ENCODE measurements at places on chromosomes 13 and 19.

- DNase-seq = no peak
Measured at GRCh38 chr13:73671732-73672131, 462.5 kb downstream of the KLF12 start.

DNA sequence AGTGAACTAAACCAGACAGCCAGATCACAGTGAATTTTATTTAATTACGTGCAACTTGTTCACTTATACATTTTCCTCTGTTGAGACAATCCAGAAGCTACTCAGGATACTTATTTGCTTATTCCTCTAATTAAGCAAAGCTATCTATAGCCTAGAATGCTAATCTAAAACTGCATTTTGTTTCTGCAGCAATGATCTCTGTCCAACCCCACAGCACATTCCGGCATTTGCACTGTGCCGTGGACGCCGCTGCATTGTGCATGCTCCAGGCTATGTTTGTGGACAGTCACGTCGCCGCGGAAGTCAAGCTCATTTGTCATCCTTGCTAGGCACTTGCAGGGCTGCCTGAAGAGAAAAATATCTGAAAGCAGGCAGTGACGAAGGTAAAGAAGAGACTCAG is 406.9 kb downstream of the RFC3 start:
- no peak for DNase-seq

DNA sequence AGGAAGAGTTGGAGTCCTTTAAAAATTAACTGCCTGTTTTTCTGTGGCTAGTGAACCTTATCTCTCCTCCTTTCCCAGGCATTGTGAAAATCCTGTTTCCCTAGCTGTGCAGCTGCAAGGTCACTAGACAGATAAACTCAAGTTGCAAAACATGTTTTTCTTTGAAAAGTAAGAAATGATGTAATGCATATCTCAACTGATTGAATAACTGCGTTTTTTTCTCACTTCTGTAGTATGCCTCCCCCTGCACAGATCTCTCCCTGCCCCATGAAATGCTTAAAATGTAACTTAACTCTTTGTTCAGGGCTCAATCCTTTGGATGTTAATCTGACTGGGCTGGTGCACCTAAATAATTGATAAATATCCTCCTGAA is 27.7 kb upstream of the CYSLTR2 start:
- no peak for DNase-seq

- no peak for DNase-seq
Measured at GRCh38 chr13:75308222-75308621, 173.7 kb downstream of the TBC1D4 start.

DNA sequence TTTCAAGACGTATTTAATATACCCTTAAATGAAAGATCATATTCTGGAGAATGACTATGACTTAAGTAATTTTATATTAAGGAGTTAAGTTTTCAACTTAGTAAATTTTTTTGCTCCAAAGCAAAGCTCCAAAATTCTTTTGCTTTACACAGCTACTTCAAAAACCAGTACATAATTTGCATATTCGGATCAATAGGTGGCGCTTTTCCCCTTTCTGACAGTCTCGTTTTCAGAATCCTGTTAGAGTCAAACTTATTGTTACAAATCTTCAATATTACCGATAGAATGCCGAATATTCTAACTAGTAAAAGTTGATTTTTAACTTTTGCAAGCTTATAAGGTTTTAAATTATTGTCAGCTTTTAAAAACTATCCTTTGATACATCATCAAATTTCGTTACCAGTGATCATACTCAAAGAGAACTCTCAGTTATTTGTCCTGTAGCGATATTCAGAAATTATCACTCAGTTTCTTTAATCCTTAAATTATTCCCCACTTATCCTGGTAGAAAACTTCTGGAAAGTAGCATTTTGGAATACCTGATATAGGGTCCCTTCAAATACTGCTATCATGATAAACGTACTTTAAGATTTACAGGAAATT is 852.7 kb upstream of the KLHL1 start:
- no peak for DNase-seq

DNA sequence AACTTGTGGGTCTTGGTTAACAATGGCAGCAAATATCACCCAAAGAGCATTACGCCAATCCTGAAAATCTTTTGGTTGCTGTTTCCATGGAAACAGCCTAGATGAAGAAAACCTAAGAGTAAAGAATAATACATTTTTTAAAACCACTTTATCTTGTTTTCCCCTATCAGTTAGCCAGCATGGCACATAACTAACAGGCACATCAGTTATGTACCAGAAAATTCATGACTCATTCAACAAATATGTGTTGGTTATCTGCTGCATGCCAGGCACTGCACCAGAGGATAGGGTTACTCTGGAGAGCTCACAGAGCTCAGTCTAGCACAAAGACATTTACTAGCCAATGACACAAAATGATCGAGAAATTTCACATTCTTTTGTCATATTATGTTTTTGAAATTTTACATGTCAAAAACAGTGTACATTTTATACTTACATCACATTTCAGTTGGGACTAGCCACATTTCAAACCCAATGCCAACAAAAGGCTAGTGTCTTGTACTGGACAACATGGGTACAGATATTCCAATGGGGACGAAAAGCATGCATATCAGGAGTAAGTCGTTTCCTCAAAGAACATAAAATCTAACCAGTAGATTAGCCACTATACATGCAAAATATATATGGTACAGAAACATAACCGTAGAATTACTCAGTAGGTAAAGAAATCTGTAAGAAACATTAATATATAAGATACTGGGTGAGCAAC is 20.3 kb downstream of the LNX2 start:
- DNase-seq = no peak

DNA sequence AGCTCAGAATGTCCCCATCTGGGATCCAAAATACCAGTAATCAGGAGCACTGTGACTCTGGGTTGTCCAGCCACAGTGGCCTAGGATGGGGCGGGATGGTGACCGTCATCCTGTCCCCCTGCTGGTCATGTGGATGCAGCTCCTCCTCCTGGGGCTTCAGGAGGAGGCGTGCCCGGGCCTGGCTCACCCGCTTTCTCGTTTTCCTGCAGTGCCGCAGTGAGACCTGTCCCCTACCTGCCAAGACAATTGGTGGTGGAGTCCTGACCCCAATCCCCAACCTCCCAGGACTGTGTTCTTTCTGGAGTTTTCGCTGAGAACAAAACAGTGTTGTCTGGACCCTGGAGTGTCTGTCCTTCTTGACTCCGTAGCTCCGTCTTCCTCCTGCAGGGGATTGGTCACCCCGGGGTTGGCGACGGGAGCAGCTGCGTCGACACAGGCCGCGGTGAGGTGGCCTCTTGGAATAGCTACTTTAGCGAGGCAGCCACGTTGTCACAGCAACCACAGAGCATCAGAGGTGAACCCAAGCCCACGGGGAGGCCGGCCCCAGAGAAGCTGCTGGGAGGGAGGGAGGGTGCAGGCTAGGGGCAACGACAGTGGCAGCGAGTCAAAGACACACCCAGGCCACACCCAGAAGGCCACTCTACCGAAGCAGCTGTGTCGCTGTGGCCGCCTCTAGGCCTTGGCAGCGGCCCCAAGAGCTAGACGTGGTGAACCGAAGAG is 10.2 kb upstream of the EMC10 start:
- no peak for DNase-seq

GRCh38 chr13:45474584-45475454 is 10.1 kb downstream of the COG3 start:
- DNase-seq = no peak

DNA sequence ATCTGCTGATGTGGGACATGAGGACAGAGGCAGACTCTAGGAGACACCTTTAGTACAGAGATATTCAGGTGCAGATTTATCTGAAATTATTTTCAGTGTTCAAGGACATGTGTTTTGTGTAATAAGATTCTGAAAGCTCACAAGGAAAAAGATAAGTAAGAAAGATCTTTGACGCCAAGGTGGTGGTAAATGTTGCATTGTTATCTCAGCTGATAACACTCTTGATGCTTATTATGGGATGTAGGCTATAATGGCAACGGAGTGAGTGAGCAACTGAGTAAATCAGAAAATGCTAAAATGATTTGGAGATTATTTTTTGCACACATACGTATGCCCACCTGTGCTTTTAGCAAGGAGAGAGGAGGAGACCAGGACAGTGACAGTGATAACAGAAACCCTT is 510.9 kb downstream of the KLF12 start:
- no peak for DNase-seq

GRCh38 chr19:42465827-42466280 is 23.1 kb upstream of the CXCL17 start:
- no peak for DNase-seq

DNA sequence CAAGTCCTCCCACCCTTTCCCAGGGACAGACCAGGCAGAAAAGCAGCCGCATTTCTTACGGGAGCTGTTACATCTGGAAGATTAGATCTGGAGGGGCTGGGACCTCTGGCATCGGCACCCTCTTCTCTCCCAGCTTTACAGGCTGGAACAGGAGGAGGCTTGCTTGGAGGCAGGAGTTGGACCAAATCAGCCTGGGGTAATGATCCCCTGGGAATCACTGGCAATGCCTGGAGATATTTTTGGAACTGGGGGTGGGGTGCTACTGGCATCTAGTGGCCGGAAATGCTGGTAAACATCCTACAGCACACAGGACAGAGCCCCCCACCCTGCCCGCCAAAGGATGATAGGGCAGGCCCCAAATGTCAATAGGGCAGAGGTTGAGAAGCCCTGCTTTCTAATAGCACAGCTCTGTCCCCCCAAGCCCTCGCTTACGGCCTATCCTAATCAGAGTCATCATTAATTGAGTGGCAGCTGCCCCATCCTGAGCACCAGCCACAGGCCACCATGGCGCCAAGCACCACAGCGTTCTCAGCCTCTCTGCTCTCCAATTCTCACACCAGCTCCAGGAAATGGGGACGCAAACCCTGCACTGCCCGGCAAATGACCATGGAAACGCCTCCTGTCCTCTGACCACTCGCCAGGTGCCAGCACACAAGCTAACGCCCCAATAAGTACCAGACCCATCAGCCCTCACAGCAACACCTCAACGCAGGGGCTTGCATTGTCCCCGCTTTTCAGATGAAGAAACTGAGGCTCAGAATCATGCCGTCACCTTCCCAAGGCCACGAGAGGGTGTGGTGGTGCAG is 20.6 kb downstream of the LRRC4B start:
- DNase-seq = no peak

GRCh38 chr19:30864391-30865215 is 484.6 kb downstream of the TSHZ3 start:
- no peak for DNase-seq

- no peak for DNase-seq
Measured at GRCh38 chr13:39362652-39363381, 240.2 kb downstream of the LHFPL6 start.

GRCh38 chr13:60514891-60515290 is 117.9 kb downstream of the TDRD3 start:
- DNase-seq = no peak

- DNase-seq = no peak
Measured at GRCh38 chr13:75216038-75216437, 265.9 kb downstream of the TBC1D4 start.

DNA sequence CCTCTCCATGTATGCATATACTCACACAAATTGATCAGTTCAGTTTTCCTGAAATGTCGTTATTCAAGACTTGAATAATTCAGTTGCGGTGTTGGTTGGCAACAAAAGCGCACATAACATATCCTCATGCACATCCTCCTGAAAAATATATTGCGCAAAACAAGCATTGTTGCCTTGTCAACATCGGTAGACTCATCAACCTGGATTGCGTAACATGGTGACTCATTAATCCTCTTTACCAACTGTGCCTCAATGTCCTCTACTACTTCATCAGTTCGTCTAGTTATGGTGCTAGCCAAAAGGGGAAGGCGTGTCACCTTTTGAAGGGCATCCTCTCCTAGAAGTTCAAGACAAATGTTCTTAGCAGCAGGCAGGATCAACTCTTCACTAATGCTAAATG is 357.7 kb downstream of the LMO7 start:
- DNase-seq = no peak

DNA sequence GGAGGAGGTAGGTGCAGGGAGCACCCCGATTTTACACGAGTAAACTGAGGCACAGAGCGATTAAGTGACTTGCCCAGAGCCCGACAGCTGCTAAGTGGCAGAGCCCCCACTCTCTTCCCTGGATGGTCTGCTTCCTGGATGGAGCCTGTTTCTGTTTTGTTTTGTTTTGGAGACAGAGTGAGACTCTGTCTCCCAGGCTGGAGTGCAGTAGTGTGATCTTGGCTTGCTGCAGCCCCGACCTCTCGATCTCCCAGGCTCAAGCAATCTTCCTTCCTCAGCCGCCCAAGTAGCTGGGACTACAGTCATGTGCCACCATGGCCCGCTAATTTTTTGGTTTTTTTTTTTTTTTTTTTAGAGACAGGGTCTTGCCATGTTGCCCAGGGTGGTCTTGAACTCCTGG is 17.3 kb downstream of the BICRA start:
- DNase-seq = no peak

DNA sequence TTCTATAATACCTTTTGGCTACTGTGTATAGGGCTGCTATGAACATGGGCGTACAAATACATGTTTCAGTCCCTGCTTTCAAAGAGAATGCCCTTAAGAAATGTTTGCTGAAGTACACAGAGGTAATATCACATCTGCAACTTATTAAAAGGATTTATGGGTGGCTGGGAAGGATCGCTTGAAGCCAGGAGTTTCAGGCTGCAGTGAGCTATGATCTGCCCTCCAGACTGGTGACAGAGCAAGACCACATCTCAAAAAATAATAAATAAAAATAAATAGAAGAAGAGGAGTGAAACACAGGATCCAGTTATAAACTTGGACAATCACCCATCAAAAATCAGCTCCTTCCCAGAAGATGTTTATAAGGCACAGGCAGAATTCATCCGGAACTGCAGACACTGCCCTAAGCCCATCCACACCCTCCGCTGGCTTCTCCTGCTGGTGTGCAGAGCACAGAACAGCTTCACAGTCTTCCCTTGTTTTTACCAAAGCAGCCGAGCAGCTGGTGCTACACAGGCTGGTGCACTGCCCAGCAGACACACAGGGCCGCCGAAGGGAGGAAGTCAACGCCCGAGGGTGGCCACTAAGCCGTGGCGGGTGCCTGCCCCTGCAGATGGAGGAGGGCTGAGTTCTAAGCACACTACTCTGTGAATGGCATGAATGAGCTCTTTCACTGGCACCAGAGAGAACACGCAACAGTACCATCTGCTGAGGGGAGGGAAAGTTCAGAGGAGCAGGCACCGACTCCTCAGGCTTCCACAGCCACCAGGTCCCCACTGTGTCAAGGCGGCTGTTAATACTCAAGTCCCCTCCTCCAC is 44.0 kb downstream of the BRD4 start:
- DNase-seq = no peak

GRCh38 chr19:17121736-17122293 is 46.2 kb downstream of the MYO9B start:
- DNase-seq = no peak

- no peak for DNase-seq
Measured at GRCh38 chr19:5621311-5621944, 1.1 kb downstream of the SAFB2 start.

DNA sequence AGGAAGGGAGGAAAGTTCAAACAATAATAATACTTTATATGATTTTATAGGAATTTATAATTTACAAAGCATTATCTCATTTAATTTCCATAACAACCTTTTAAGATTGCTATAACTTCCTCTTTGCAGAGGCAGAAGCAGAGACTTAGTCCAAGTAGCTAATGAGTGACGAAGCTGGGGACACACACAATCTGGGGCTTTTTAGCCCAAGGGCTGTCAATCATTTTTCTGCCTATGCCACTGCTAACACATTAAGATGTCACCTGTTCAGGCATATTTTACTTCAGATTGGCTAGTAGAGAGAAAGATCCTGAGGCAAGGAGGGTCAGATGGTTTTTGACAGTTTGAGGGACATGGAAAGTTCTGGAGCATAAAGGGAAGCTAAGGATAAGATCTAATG is 12.6 kb downstream of the SCEL start:
- no peak for DNase-seq
